T-helper 17 cell (primary cell): ENCODE measurements at places on chromosomes 7 and 10.

DNA sequence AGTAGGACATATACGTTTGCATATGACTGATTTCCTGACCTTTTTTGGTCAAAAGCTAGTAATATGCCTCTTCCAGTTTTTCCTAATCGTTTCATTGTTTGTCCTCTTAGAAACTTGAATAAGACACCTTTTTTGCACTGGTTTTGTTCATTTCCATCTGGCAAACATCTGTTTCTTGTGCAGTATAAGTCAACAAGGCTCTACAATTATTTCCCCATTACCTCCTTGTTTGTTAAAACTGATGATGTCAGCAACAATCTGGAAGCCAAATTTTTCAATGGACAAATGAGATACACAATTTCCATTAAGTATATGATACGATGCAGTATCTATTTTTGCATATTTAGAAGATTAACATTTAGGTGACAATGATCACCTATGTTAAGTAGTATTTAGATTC, 148.8 kb downstream of the NRBF2 start:
- no peak for DNase-seq

- DNase-seq = no peak
These were observed 29.0 kb upstream of the MPP7 start for GRCh38 chr10:28331841-28332240.

DNA sequence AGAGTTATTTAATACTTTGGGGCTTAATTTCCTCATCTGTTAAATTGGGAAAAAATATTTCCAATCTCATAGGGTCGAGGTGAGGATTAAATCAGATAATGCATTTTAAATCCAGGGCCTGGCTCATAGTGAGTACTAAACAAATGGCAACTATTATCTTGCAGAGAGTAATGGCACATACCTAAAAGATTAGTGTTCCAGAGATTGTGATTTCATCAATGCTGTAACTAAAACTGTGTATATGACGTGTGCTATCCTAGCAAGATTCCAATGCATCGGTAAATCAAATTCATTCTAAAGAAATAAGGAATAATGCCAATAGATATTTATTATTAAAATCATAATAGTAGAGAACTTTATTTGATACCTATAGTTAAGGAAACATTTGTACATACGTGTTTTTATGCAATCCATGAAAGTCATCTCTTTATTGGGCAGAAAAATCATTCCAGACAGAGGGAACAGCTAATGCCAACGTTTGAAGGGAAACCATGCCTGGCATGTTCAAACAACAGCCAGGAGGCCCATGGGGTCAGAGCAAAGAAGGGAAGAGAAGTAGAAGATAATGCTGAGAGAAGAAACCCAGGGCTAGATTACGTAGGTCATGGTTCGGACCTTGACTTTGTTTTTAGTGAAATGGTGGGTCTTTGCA, 174.8 kb upstream of the AGR3 start:
- no peak for DNase-seq

GRCh38 chr10:117005527-117006055, 604 bp upstream of the SHTN1 start:
- DNase-seq = no peak

GRCh38 chr10:47388879-47389278, 4.8 kb upstream of the ZNF488 start:
- no peak for DNase-seq

DNA sequence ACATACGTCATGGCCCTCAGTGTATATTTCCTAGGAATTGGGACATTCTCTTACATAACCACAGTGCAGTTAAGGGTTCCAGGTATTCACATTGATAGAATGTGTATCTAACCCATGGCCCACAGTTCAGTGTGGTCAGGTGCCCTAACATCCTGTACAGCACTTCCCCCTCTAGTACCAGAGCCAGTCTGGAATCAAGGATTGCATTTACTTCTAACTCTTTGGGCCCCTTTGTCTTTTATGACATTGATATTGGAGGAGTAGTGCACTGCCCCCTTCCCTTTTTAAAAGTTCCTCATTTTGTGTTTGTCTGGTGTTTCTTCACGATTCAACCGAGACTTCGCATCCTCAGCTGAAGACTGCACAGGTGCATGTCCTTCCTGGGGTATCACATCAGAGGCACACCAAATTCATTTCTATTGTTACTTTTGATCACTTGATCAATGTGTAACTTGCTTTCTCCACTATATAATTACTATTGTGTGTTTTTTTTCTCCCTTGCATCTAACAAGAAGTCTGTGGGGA, 22.4 kb upstream of the NPFFR1 start:
- DNase-seq = no peak

DNA sequence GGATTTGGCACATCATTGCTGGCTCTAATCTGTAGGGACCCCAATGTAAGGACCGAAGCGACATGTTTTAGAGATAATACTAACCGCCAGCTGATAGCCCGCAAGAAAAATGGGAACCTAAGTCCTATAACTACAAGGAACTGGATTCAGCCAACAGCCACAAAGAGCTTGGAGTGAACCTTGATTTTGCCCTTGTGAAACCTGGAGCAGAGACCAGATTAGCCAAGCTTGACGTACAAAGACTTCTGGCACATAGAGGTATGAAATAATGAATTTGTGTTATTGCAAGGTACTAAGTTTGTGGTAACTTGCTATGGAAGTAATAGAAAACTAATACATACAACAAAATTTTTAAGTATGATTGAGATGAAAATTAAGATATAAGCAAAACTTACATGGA, 246.9 kb downstream of the AGMO start:
- DNase-seq = no peak

DNA sequence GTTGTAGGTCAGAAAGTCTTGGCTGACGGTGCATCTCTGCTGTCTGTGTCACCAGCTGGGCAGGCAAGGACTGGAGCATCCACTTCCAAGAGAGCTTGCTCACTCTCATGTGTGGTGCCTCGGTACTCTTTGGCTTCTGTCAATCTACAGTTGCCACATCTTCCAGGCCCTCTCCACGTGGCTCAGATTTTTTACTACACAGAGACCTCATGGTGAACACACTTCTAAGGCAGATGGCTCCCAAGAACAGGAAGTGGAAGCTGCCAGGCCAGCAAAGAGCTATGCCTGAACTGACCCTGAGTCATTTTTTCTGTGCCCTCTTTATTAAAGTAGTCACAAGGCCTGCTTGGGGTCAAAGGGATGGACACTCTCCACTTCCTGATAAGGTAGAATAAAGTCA, 351.5 kb upstream of the AUTS2 start:
- no peak for DNase-seq

- no peak for DNase-seq
These were observed 124.6 kb upstream of the MBL2 start for GRCh38 chr10:52897162-52897561.

GRCh38 chr7:106345421-106346166, 60.8 kb upstream of the NAMPT start:
- no peak for DNase-seq

DNA sequence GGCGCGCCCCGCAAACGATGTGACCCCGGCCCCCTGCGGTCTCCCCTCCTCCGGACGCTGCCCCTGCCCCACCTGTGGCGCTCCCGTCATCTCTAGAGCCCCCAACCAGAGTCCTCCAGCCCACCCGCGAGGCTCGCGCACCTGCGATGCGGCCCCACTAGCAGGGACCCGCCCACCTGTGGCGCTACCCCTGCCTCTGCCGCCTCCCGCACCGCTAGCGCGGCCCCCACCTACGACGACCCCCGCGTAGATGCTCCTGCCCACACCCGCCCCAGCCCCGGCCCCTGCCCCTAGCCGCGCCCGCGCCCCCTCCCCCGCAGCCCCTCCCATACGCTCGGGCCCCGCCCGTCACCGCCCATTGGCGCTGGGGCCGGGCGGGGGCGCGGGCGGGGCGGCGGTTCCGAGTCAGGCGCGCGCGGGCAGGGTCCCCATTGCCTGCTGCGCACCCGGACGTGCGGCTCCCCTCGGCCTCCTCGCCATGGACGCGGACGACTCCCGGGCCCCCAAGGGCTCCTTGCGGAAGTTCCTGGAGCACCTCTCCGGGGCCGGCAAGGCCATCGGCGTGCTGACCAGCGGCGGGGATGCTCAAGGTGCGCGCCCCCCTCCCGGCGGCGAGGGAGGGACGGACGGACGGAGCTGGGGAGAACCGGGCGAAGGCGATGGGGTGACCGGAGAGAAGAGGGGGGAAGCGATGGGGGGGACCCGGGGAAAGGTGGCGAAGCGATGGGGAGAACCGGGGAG, at the start of gene PFKP:
TSS of gene PFKP (plus strand) at position 431 of the 741 bp plus-strand sequence. CDS start at position 479, 48 bp downstream.
- peak; percentile 64 for DNase-seq

DNA sequence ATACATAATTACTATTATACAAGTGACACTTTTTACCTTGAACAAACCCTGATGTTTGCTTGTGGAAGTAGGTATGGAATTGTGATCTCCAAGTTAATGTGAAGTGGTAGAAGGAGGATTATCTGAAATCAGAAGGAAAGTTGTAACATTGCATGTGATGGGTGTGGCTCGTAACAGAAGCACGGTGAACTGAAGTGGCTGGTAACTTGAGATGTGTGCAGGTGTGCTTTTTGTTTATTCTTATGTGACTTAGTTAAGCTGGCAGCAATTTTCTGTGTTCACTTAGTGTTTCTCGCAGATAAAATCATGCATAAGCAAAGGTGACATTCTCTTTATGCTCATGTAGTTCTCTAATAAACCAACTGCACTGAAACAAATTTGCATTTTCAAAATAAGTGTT, 82.3 kb downstream of the ZEB1 start:
- no peak for DNase-seq

GRCh38 chr7:106621393-106622132, 39.4 kb downstream of the CCDC71L start:
- DNase-seq = no peak

DNA sequence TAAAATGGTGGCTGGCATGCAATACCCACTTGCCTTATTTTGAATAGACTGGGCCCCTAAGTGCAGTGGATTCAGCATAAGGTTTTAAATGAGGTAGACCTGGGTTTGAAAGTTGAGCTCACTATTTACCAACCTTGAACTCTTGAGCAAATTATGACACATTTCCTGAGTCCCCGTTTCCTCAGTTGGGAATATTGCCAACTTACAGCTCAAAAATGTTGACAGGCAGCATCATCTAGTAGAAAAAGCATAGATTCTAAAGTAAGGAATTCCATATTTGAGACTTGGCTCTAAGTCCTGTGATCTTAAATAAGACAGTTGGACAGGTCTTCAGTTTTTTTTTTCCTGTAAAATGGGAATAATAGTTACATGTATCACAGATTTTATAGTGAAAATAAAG, 305.5 kb downstream of the ACTR3B start:
- no peak for DNase-seq
